Endodermal cell (in vitro differentiated cells): ENCODE measurements at places on chromosomes 3 and 15. TPM values are rescaled to one million over a fixed set of nuclear protein-coding genes. Genes with fewer than 3 reads are reported as not detected.

Gene MELTF
- 7.0 to 19.9 TPM (median 15.1 TPM) in 3 replicates for total RNA-seq

Gene SIDT1
- not detected in 2 replicates for total RNA-seq

Gene CGNL1
- total RNA-seq = 82.7 and 98.0 TPM in 2 replicates

Gene SAMMSON
- not detected in 2 replicates for total RNA-seq

Gene YEATS2
- 55.8 to 103 TPM (median 57.3 TPM) in 3 replicates for total RNA-seq

DNA sequence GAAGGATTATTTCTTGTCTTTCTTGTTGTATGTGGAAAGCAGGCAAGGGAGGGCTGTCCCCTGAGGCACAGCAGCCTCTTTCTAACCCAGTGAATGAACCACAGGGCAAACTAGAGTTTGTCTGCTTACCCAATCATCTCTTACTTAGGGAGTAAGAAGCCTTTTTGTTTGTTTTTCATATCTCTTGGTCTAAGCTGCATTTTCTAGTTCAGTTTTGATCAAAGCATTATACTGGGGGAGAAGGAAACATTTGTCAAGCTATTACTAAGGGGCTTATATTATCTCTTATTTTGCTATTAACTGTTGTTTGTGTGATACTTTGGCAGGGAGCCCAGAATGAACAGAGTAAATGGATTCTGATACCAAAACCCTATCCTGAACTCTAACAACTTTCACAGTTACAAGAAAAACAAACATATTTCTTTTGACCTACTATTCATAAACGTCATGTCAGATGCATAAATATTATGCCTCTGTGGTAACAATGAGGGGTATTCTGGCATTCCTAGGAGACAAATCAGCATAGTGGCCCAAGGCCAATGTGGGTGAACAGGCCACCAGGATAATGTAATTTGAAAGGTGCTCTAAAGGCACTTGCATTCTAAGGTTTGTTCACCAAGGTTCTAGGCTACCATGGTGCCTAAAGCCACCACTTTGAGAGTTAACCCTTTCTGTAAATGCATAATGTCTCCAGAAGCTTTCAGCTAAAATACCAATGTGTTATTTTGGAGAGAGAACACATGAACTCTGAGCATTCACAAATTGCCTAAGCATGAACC, 271.6 kb upstream of the ZPLD1 start:
- no peak for DNase-seq

- no peak for DNase-seq
Observed at GRCh38 chr3:156726456-156726855, 52.1 kb downstream of the TIPARP start.

DNA sequence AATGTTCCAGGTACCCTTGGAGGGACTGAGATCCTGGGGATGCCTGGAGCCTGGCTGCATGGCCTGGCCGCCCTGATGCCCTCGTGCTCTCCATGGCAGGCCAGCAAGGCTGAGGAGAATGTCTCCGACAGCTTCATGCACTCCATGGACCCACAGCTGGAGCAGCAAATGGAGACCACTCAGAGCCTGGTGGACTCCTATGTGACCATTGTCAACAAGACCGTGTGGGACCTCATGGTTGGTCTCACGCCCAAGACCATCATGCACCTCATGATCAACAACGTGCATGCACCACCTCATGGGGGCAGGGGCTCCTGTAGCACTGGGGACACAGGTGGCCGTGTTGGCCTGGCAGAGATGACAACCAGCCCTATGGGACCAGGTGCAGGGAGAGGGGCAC, 19.7 kb downstream of the GOLGA6A start:
- DNase-seq = no peak

- DNase-seq = no peak
Observed at GRCh38 chr3:197446700-197447056, 109.1 kb downstream of the BDH1 start.

- DNase-seq = peak; percentile 36
Observed at GRCh38 chr3:5020242-5020722, 41.0 kb downstream of the BHLHE40 start.

DNA sequence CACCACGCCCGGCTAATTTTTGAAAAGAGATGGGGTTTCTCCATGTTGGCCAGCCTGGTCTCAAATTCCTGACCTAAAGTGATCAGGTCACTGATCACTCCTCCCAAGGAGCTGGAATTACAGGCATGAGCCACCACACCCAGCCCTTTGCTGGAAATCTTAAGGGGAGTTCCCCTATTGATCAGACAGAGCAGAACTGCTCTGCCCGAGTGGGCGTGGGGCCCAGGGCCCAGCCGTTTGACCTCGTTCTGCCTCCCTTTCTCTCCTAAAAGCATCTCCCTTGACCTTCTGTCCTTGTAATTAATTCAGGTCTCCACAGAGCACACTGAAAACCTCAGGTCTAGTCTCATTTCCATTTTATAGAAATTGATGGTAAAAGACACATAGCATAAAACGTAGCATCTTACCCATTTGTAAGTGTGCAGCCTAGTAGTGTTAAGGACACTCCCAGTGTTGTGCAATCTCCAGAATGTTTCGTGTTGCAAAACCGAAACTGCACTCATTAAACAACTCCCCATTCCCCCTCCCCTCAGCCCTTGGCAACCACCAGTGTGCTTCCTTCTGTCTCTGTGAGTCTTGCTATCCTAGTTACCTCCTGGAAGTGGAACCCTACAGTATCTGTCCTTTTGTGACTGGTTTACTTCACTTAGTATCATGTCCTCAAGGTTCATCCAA, 89.3 kb downstream of the SLCO3A1 start:
- no peak for DNase-seq

- DNase-seq = peak; percentile 53
Observed at GRCh38 chr15:65533057-65533756, 2.9 kb downstream of the HACD3 start.

GRCh38 chr3:187256051-187256616, 35.4 kb downstream of the MASP1 start:
- DNase-seq = no peak

- DNase-seq = peak; percentile 25
Observed at GRCh38 chr3:128315313-128315712, 151.4 kb downstream of the DNAJB8 start.

GRCh38 chr3:52986049-52986448, 59.8 kb downstream of the SFMBT1 start:
- DNase-seq = no peak

DNA sequence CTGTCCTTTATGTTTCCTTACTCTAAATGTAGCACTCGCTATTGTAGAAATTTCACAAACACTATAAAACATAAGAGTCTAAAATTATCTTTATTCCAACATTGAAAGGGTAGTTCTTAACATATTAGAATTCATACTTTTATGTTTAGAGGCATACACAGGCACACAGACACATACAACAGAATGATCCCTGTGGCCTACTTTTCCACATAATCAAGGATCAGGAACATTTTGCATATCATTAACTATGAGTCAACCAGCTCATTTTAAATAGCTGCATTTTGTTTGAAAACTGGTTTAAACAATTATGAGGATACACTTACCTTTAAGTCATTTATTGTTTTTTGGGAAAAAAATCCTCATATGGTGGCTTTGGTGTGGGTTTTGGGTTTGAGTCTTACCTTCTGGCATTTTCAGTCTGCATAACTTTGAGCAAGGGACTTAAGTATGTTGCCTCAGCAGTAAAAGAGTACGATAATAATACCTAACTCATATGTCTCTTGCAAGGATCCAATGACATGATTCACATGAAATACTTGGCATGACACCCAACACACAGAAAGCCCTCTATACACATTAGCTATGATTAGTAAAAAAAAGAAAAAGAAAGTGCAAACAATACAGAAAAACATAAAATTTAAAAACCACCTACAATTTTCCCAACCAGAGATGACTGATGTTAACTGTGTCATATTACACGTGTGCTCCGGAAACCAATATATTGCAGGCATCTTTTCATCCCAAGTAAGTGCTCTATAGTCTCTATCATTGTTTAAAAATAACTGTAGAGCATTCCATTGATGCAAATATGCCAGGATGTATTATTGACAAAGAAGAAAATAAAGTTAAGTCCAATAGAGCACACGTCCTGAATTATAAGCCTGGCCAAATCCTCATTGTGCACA, 213.1 kb upstream of the ADAMTS9 start:
- DNase-seq = no peak

- no peak for DNase-seq
Observed at GRCh38 chr3:123872621-123873020, 11.5 kb downstream of the MYLK start.

DNA sequence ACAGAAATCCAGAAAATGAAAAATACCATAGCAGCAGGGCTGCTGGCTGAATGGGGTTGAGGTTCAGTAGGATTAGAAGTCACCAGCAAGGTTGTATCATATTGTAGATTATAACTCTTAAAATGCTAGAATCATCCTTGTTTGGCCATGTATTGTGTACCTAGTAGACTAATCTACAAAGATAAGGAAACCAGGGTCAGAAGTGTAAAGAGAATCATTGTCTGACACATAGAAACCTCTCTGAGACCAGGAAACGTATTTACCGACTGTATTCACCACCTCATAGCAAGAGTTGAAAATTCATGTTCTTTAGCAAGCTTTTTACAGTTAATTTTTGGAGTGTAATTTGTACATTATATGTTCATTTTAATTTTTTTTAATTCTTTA, 168.8 kb downstream of the ECT2 start:
- DNase-seq = no peak

- no peak for DNase-seq
Observed at GRCh38 chr3:43076857-43077256, 29.0 kb downstream of the POMGNT2 start.

DNA sequence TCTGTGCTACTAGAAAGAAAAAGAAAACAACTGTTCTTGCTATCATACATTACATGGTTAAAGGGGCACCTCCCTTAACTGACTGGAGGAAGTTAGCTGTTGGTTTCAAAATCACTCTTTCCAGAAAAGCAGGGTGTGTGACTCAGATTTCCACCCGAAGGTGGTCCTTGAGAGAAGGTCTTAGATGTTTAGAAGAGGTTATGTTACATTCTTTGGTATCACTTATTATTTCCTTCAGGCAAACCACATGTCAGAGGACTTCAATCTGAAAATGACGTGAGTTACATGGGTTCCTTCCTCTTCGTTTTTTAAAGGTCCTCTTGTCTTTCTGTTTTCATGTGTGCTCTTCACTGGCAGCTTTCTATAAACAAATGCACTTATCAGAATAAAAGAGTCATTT, 307.9 kb upstream of the CBLB start:
- no peak for DNase-seq

DNA sequence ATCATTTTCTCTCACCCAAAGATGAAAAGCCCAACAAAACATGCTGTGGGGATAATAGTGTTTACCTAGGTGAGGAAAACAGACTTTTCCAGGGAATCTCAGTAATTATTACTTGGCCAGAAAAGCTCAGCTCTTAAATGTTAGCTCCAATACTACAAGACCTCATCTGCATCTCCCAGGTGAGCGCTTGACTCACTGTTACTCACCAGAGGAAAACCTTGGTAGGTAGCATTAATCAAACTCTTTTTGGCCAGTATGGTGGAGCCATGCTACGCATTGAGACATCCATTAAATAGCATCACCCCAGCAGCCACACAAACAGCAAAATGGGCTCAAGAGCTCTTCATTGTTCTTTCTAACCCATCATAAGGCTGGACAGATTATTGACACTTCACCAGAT, 99.0 kb downstream of the TIGIT start:
- DNase-seq = no peak

DNA sequence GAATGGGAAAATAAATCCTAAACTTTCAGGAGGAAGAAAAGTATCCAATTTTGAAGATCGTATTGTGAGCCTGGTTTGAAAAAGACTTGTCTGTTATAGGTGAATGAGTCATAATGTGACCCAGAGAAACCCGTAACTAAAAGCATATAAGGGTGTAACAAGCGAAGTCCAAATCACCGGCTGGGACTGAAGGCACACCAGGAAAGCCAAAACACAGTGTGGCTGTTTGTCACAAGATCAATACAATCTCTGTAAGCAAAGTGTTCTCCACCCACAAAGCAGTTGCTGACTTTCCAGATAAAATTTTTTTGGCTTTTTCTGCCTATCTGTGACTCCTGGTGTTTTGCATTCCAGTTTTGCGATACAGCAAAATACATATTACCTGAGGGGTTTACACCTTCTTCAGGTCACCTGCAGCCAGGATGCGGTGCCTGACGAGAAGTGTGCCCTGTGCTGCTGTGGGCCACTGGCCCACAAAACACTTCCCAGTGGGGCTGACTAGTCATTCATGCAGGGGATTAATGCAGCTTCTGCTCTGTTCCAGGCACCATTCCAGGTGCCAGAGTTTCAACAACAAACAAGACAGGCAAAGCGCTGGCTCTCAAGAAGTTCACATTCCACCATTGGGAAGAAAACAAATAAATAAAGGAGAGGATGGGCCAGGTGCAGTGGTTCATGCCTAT, 14.4 kb downstream of the HES1 start:
- no peak for DNase-seq

- DNase-seq = peak; percentile 18
Observed at GRCh38 chr15:71362556-71362955, 247.3 kb downstream of the THSD4 start.

DNA sequence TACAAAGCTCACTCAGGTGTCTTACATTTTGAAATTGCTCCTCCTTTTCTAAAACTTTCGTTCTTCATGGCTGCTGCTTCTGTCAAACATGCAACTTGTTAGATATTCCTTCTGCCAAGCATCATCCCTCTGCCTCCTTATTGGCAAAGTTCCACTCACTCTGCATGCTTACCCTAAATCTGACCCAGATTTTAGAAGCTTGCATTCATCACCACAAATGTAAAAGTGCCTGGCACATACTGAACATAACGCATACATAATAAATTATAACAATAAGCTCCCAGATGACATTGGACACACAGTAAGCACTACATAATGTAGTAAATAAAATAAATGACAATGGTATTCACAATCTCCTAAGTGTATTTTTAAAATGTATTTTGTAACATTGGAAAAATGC, 107.4 kb downstream of the LMLN start:
- no peak for DNase-seq

DNA sequence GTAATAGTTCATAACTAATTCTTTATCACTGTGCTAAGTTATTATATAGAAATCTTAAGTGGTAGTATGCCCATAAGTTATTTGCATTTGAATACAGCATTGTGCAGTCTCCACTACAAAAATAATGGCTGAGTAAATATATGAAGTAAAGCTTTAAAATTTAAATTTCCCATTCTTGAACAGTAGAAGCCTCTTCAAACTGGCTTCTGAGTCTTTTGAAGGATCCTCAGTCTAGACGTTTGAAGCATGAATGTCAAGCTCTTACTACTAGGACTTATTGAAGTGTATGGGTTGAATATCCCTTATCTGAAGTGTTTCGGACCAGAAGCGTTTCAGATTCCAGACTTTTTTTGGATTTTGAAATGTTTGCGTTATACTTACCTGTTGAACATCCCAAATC, 16.3 kb downstream of the MORF4L1 start:
- no peak for DNase-seq

DNA sequence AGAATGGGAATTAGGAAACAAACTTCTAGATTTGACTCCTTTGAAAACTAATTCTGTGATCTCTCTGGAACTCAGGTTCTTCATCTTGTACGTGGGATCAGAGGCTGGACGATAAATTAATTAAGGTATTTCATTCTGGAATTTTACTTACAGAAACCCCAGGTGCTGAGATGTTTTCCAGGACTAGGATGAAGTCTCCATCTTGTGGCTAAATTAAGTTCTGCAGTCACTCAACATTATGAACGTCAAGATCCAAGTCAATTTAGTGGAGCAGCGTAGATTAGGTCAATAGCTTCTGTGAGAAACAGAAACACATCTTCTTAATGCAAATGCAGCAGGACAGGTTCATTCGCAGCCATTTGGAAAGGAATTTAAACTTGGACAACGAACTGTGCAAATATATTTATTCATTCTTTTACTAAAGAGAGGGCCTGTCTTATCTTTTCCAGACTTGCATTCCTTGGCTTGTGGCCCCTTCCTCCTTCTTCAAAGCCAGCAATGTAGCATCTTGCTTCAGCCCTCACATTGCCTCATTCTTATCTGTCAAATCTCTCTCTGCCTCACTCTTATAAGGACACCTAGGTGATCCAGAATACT, 26.7 kb upstream of the TMC3 start:
- DNase-seq = no peak

- peak; percentile 90 for DNase-seq
Observed at GRCh38 chr3:59313365-59313764, 263.5 kb upstream of the CFAP20DC start.
